ENCODE measurements at places on chromosomes 4 and X.

GRCh38 chr4:20283039-20283438, 31.3 kb downstream of the SLIT2 start:
- no peak for DNase-seq

- DNase-seq, result no peak
These were observed 20.4 kb upstream of the FRMPD3 start for GRCh38 chrX:107429090-107429489.

DNA sequence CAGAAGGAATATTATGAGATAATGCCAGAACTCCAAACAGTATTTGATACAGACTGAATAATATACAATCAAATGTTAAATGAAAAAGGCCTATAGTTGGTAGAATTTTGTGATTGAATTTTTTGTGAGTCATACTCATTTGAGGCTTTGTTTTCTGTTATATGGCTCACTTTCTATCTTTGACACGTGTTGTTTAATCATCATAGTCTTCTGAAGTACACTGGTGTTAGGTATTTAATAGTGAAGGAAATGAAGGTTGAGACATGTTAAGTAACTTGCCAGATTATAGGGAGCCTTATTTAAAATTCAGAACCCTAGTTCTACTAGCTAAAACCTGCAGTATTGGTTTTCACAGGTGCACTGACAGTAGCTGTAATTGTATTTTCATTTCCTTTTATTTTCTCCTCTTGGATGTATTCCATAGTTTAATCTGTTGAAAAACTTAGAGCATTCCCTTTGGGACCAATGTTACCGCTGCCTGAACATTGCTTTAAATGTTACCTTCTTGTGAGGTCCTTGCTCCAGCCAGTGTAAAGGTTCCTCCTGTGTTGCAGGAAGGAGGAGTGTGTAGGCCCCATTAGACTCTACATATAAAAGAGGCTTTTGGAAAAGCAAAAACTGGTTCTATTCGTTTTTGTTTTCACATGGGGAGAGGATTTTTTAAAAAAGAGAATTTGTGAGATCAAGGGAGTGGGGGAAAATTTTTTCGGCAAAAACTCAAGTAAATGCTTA, 224.1 kb downstream of the ARHGAP10 start:
- DNase-seq, result no peak

DNA sequence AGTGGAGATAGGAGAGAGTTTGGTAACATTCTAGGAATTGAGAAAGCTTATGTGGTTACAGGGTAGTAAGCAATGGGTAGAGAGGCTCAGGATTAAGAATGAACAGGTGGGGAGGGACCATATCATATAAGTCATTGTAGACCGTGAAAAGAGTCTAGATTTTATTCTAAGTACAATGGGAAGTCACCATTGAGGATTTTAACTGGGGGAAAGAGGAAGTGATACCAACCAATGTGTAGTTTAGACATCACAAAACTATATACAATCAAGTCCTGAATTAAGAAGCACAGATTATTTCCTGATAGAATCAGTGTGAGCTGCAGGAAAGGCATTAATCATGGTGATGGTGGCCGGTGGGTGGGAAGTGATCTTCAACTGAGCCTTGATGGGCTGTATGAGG, 178.3 kb upstream of the ZIC3 start:
- DNase-seq, result no peak

DNA sequence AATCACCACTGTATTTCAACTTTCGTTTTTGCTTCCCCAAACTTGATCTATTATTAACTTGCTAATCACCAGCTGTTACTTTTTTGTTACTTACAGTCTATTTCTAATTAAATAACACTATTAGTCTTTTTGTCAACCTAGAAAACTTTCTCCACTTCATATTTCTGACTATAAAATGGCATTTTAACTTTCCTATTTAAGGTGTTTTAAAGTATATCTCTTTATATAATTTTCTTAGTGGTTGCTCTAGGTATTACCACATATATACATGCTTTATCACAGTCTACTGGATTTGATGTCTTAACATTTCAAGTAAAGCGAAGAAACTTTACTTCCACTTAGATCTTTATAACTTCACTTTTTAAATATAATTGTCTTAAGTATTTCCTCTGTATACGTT, 421.2 kb downstream of the DCAF12L2 start:
- no peak for DNase-seq

- DNase-seq, result no peak
These were observed 180.8 kb downstream of the VEGFC start for GRCh38 chr4:176611951-176612350.

GRCh38 chr4:13109536-13109935, 374.6 kb downstream of the RAB28 start:
- DNase-seq, result no peak

DNA sequence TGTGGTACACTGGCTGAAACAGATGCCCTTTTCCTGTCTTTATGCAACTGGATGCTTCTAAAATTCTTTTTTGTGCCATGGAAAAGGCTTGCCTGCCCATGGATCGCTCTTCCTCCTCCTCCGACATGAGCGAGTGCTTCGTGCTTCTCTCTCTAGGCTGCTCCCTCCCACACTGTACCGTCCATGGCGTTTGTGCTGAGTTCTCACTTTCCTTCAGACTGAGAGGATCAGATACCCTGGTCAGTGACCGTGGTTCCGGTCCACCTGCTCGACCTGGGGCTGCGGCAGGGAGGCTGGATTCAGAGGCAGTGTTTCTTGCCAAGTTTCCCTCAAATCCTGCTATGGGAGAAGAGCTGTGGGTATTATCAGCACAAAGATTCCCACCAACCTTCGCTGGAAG, 10.2 kb upstream of the CLDN24 start:
- DNase-seq, result no peak

- no peak for DNase-seq
These were observed 423.3 kb downstream of the MAGEE1 start for GRCh38 chrX:76850851-76851250.

DNA sequence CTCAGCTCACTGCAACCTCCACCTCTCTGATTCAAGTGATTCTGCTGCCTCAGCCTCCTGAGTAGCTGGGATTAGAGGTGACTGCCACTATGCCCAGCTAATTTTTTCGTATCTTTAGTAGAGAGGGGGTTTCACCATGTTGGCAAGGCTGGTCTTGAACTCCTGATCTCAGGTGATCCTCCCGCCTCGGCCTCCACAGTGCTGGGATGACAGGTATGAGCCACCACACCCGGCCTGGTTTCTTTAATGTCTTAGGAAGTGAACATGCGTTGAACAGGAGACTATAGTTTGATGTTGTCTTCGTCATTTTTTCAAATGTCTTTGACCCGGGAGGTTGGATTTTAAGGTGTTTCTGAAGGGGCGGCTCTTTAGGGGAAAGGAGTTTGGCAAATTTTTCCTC, 91.0 kb downstream of the DHRSX start:
- no peak for DNase-seq

DNA sequence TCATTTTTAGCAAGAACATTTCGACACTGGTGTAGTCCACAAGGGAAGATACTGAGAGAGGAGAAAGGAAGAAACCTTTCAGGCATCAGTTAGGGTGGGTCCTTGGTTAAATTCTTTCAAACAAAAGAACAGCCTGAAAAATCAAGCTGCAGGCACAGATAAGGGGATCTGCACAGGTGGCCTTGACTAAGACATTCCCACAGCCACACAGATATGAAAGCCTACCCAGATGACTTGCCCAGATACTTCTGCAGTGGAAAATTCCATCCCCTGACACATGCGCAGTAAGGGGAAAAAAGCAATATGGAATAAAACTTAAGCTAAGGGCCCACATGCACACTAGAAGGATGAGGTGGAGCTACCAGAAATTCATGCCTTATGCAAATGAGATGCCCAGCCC, 8.9 kb upstream of the TMEM165 start:
- DNase-seq, result no peak

- no peak for DNase-seq
These were observed 13.0 kb downstream of the NSDHL start for GRCh38 chrX:152843852-152844251.

DNA sequence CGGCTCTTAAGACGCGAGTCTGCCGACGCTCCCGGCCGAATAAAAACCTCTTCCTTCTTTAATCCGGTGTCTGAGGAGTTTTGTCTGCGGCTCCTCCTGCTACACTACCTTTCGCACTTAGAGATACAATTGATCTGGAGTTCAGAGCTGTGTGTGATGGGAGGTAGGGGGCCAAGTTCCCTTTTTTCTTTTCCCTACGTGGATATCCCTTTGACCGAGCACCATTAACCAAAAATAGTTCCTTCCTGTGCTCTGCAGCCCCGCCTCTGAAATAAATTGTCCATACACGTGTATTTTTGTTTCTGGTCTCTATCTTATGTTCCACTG, 555 bp upstream of the PGM2 start:
- DNase-seq, result no peak

- DNase-seq, result peak; percentile 2
These were observed 29.0 kb upstream of the RAP1GDS1 start for GRCh38 chr4:98232202-98232601.

DNA sequence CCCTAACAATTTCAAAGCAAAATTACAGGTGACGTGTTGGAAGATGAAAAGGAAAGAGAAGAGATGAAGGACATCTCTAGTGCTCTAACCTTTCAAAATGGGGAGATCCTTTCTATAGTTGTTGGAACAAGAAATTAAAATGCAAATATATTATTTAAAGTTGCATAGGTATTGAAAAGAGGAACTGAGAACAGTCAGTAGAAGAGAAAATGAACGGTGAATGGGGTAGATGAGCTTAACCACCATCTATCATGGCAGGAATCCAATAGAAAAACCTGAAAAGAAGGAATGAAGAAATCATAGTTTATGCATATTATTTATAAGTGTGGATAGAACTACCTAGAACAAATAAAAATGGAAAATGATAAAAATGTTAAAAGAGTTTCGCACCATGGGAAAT, 42.0 kb downstream of the ANXA5 start:
- DNase-seq, result no peak

GRCh38 chr4:114263233-114263632, 283.8 kb upstream of the ARSJ start:
- peak; percentile 35 for DNase-seq

DNA sequence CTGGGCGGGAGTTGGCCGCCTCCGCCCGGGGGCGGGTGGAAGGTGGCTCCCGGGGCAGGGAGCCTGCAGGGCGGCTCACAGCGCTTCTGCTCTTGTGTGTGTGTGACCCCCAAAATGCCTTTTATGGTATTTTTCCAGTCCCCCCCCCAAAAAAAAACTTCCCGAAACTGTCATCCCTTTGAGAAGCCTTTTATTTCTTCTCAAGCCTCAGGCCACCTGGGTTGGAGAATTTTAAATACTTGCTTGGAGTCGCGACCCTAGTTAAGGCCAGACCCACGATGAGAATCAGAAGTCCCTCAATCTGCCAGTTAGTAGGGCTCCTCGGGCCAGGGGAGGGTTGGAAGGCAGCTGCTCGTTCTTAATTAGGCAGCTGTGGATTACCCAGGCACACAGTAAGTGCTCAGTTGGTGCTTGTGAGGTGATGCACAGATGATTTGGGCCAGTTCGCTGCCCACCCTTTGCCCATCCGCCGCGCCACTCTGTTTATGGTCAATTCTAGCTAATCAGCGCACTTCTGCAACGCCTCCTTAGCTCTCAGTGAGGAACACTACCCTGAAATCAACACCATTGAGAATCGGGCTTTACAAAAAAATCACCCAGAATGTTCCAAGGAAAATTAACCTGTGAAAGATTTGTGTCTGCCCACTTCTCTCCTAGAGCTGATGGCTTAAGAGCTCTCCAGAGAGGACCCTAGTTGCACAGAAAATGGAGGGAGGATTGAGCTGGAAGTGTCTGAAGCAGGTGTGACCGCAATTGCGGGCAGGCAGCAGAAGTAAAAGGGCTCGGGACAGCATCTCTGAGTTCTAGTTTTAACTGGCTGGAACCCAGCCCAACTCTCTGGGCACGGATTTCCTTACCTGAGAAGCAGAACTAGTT, 648 bp upstream of the SCD5 start:
- DNase-seq, result no peak

DNA sequence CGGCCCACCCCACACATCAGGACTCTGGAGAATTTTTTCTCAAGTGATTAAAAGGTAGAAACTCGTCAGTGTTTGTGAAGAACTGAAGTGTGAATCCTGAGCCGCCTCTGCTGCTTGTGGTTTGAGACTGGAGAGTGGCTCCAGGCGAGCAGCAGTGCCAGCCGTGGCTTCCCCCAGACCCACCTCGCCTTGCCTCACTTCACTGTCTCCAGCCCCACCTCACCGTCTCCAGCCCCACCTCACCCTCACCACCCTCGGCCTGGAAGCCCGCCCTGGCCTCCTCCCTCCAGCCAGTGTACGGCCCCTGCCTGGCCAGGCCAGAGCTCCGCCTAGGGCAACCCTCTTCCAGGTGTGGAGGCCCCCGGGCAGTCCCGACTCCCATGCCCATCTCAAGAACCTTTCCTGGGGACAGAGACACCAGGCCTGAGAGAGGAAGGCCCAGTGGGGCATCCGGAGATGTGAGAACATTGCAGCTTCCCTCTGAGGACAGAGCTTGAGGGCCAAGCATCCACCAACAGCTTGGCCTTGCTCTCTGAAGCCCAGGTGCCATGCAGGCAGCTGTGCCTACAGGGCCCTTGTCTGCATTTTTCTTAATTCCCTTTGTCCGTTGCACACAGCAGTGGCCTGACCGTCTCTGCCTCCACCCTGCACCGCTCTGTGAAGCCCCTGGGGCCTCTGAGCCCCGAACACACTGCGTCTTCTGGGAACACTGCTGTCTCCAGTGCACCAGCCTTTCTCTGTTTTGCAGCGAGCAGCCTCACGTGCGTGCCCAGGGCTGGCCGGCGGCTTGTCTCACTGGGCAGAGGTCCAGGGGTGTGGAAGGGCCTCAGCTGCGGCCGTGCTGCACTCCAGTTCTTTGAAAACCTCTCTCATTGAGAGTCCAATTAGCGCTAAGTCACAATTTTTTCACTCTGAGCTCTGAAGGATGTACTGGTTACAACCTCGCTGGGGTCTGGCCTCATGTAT, 13.8 kb downstream of the SH3BP2 start:
- DNase-seq, result no peak

- DNase-seq, result no peak
These were observed 69.5 kb downstream of the IL15 start for GRCh38 chr4:141705747-141706377.

DNA sequence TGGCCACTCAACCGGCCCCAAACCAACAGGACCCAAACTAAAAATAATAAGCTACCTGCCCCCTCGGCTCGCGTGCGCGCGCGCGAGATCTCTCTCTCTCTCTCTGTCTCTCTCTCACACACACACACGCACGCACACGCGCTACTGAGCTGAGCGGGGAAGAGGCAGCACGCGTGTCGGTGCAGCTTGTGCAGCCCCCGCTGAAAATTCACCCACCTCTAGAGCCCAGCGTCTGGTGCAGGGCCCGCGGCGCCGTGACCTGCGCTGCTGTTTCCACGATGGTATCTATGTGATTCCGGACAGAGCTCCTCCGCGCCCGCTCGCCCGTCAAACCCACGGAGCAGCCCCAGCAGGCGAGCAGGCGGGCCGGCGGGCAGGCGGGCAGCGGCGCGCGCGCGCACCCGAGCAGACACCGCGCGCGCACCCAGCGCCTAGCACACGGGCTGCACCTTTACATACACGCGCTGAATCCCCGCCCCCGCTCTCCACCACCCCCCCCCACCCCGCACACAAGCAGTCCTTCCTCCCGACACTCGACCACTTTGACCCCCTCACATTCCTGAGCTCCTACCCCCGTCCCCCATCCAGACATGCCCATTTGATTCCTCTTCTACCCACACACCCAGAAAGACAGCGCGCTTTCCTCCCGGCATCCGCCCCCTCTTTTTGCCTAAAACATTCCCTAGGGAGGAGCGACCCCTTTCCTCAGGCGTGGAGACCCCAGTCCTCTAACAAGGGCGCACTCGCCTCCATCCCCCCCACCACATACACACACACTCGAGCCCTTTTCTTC, 1.0 kb downstream of the SLITRK4 start:
- no peak for DNase-seq
